RWPE1 (cell line): ENCODE measurements at places on chromosomes 5 and 9.
A peak's percentile ranks its signal among the peaks of the same experiment; 100 is the strongest.

- no peak for DNase-seq
These were observed 405.3 kb upstream of the RGMB start for GRCh38 chr5:98368141-98368540.

DNA sequence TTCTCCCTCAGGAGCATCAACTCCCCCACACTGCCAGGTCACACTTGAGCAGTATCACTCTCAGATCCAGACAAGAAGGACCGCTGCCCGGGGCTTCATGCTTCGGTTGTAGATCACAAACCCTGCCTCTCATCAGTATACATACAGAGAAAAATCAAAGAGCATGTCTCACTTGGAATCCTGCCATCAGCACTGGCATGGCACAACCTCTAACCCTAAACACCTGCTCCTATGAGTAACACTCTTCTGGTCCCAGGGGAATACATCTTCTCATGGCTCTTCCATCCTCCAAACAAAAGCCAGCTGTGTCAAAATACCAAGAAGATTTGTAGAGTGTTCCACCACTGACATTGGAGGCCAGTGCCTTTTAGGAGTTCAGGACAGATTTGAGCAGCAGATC lies 84.8 kb upstream of the MIER3 start:
- DNase-seq, result no peak

DNA sequence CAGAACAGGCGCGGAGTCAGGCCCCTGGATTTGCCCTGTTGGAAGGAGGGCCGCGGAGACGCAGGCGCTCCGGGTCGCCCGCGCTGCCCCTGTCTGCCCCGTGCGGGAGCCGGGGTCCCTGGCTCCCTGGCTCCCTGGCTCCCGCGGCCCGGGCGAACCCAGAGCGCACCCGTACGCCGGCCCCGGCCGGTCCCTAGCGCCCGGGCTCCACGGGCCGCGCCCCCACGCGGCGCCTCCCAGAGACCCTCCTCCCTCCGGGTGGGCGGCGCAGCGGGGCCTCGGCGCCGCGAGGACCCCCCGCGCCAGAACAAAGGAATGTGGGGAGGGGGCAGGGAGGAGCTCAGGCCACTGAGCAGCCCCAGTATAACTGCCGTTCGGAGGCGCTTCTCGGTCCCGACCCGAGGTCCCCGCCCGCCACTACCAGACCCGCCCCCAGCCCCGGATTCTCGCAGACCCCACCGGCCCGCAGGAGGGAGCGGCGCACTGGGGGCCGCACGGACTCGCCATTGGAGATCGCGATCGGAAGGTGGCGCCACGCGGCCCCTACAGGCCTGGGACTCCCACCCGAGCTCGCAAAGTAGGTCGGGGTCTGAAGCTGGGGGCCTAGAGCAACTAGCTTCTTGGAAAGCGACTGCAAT lies 2.4 kb downstream of the NFIL3 start:
- peak; percentile 51 for DNase-seq

DNA sequence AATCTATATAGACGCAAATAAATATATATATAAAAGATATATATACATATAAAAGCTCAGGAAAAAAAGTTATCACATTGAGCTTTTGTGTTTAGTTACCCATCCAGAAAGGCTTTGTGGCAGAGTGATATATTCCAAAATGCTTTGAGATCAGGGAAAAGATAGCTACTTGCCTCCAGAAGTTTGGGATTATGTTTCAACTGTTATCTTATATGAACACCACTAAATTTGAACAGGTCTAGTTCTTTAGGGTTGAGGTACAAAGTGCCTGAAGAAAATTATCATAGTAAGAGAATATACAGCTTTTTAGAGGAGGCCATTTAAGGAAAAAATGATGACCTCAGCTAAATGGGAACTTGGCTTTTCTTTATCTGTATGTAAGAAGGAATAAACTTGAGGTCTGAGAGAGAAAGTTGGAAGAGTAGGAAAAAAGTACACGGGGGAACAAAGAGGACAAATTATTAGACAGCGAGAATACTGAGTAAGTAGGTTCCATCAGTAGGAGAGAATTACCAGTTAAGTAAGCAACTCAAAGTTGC lies 2.4 kb downstream of the ERP44 start:
- DNase-seq, result no peak

DNA sequence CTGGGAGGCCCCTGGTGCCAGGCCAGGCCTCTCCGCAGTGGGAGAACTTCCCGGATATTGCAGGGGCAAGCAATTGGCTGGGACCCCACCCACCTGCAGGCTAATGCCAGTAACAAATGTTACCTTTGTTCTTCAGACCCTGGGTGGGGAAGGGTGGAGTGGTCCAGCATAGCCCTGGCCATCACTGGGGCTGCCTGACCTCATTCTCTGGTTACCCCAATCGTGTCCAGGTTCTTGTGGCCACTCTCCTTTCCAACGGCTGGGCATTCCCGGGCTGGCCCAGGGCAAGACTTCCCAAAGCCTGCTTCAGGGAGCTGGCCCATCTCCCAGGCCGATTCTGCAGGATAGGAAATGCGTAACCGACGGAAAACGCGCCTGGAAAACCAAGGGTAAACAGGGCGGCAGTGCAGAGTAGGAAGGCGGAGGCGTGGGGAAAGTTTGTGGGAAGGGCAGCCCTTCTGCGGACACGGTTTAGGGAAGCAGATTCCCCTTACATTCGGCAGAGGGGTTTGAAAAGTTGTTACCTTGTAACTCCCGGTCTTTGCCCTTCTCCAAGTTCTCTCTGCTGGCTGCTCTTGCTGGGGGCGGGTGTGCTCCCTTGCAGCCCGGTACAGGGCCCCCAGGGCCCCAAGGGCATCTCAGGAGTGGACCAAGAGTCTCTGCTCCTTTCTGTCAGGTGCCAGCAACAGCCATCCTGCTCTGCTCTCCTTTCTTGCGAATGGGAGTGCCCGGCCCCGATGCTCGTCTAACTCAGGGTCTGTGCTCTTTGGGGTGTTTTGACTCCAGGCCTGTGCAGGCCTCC lies 3.5 kb downstream of the NRARP start:
- no peak for DNase-seq

GRCh38 chr5:32909207-32909606 lies 198.1 kb downstream of the NPR3 start:
- no peak for DNase-seq
